ENCODE measurements at places on chromosomes 11 and 22. TPM values are rescaled to one million over a fixed set of nuclear protein-coding genes. Genes with fewer than 3 reads are reported as not detected.
A peak's percentile ranks its signal among the peaks of the same experiment; 100 is the strongest.

NAALADL1 gene
- total RNA-seq: 4.3 TPM

BLID gene
- total RNA-seq: 0.33 TPM

SCARF2 gene
- 4.2 TPM for total RNA-seq

DNA sequence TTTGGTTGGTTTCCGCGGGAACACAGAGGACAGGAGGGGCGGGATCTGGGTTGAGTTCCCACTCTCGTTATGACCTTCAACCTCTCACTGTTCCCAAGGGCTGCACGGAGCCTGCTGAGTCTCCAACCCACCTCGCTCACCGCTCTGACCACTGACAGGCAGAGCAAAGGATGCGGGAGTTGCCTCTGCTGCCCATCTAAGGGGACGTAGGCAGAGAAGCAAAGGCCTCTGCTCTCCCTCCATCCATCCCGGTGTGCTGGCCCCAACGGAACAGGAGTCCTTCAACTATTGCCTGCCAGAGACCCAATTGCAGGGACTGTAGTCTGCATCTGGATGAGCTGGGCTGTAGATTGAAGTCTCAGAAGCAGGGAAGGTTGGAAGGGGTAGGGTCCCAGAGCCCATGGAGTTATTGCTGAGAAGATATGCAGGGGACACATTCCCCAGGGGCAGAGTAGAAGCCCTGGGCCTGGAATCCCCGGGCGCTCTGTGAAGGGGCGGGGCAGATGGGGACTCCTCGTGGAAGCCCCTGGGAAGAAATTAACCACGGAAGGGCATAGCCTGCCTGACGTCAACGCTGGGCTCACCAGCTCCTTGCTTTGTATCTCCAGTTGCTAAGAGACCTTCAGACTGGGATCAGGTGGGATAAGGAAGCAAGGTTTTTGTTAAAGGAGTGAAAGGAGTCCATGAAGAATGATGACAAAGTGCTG lies 12.7 kb upstream of the FXYD2 start:
- peaks cover 14% of the 10 kb centered on the region for H3K4me1 ChIP-seq
- peak; percentile 52 for DNase-seq
- no peak overlapping the region for H3K4me3 ChIP-seq
- peak overlapping the region; percentile 50 for H3K27ac ChIP-seq

GRCh38 chr11:66391322-66391721 lies 19.8 kb upstream of the SLC29A2 start:
- peaks cover 19% of the 10 kb centered on the region for H3K27me3 ChIP-seq
- H3K4me1 ChIP-seq: peaks cover 2% of the 10 kb centered on the region
- H3K27ac ChIP-seq: no peak overlapping the region

GRCh38 chr11:133222425-133223330 lies 309.6 kb downstream of the OPCML start:
- no peak overlapping the region for H3K4me3 ChIP-seq
- no peaks in the 10 kb centered on the region for H3K36me3 ChIP-seq
- H3K27ac ChIP-seq: no peak overlapping the region
- no peak for DNase-seq

- no peak overlapping the region for H3K27ac ChIP-seq
- no peaks in the 10 kb centered on the region for H3K27me3 ChIP-seq
- H3K4me1 ChIP-seq: peaks cover 19% of the 10 kb centered on the region
- H3K36me3 ChIP-seq: peaks cover 17% of the 10 kb centered on the region
- no peak for DNase-seq
- peak overlapping the region; percentile 60 for H3K4me3 ChIP-seq
These were observed 28.2 kb downstream of the PHLDB1 start for GRCh38 chr11:118635642-118636041.

DNA sequence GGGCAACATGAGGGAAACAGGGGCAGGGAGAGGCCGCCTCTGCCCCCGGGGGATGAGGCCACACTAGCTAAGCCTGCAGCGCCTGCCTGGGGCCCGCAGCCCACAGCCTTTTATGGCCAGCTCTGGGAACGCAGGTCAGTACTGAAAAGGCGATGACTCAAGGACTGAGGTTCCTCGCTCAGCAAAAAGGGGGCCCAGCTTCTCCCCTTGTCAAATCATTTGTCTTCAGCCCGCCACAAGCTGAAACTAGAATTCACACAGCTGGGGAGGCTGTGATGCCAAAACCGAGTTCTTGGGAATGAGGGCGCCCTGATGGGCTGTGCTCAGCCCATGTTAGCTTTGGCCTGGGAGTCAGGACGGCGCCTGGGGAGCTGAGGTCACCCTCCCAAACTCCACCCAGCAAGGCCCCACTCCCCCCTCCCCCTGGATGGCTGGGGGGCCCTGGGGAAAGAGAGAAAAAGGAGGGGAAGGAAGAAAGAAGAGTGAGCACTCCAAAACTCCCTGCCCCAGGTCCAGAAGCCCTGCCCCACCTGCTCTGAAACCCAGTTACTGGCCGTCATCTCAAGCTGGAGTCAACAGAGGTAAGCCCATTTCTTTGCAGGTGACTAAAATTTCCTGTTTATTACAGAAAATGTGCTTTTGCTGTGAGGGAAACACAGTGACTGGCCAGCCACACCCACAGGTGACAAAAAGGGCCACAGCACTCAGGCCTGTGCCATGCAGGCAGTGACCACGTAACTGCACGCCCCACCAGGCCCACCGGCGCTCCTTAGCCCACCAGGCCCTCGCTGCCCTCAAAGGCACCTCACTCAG lies 13.7 kb downstream of the EHD1 start:
- H3K36me3 ChIP-seq: peaks cover 16% of the 10 kb centered on the region
- peak overlapping the region; percentile 70 for H3K27ac ChIP-seq
- peaks cover 36% of the 10 kb centered on the region for H3K4me1 ChIP-seq
- H3K4me3 ChIP-seq: no peak overlapping the region
- no peak for DNase-seq

GRCh38 chr11:33635161-33635560 lies 65.5 kb downstream of the C11orf91 start:
- no peaks in the 10 kb centered on the region for H3K4me1 ChIP-seq
- no peaks in the 10 kb centered on the region for H3K27me3 ChIP-seq
- no peak overlapping the region for H3K4me3 ChIP-seq
- no peak overlapping the region for H3K27ac ChIP-seq
- DNase-seq: no peak

DNA sequence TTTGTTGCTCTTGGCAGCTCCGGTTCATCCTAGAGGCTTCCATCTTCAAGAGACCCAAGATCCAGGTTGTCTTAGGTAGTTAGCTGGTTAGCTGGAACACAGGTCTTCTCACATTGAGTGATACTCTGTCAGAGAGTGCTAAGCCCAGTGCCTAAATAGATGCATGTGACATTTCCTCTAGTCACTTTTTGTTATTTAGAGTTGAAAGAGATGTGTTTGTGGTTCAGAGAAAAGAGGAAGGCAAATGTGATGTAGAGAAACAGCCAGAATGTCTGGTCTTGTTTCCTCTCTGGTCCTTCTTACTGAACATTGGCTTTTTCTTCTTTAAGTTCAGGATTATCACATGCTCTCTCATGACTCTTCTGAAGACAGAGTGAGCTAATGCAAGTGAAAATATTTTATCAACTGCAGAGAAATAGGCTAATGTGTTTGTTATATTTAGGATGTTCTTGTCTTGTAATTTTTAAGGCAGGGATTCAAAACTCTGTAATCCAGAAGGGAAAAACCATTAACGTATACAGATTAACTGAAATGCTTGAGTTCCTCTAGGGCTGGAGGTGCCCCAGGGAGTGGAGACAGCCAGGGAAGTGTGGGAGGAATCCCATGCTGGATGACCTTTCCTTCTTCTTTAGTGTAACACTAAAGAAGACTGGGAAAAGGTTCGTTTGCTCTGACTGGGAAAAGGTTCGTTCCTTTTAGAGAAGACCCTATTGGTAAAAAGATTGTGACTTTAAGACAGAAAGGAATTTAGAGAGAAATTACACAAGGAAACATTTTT lies 75.4 kb downstream of the SWAP70 start:
- no peaks in the 10 kb centered on the region for H3K4me1 ChIP-seq
- H3K4me3 ChIP-seq: peak overlapping the region; percentile 5
- H3K36me3 ChIP-seq: peaks cover 41% of the 10 kb centered on the region
- no peak for DNase-seq

- no peak for DNase-seq
- H3K36me3 ChIP-seq: no peaks in the 10 kb centered on the region
- H3K4me1 ChIP-seq: peaks cover 16% of the 10 kb centered on the region
- H3K27me3 ChIP-seq: peaks cover 3% of the 10 kb centered on the region
- no peak overlapping the region for H3K4me3 ChIP-seq
- H3K27ac ChIP-seq: no peak overlapping the region
These were observed 54.9 kb downstream of the SOX6 start for GRCh38 chr11:16301462-16301861.

- H3K27me3 ChIP-seq: no peaks in the 10 kb centered on the region
- H3K27ac ChIP-seq: peak overlapping the region; percentile 84
- peaks cover 37% of the 10 kb centered on the region for H3K4me1 ChIP-seq
- DNase-seq: no peak
- H3K36me3 ChIP-seq: peaks cover 4% of the 10 kb centered on the region
These were observed 2.0 kb downstream of the FBLN1 start for GRCh38 chr22:45504373-45505341.

All from type B pancreatic cell (in vitro differentiated cells).